Activated CD8-positive, alpha-beta T cell treated with anti-CD3 and anti-CD28 coated beads for 36 hours (primary cell): ENCODE measurements at places on chromosomes 1 and 21. TPM values are rescaled to one million over a fixed set of nuclear protein-coding genes. Genes with fewer than 3 reads are reported as not detected.

DNA sequence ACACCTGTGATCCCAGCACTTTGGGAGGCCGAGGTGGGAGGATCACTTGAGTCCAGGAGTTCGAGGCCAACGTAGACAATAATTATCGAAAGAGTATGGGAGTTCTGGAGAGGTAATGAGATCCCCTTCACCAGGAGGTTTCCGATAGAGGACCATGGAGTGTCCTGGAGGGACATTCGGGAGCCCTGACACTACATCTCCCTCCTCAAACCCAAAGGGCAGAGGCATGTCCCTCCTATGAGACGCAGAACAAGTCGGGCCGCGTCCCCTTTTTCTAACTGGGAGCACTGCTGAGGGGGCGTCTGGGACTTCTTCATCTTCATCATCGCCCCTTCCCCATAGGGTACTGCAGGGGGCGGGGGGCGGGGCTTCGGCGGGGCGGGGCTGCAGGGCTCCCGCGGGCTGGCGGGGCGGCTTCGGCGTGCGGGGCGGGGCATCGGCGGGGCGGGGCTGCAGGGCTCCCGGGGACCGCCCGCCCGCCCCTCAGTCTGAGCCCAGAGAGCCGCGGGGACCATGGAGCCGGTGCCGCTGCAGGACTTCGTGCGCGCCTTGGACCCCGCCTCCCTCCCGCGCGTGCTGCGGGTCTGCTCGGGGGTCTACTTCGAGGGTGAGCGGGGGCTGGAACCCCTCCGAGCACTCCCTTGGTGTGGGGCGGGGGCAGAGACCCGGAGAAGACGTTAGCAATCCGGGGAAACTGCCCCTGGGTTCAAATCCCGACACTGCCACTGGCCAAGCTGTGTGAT, at the start of gene THEMIS2:
Gene THEMIS2, plus strand, starts transcription at position 486 of the 743 bp plus-strand sequence. Its CDS starts 28 bp downstream, at position 514.
- DNase-seq: peak; percentile 81

The RPTN gene
- total RNA-seq: not detected

The IQGAP3 gene
- 14.9 TPM for total RNA-seq

GRCh38 chr1:177978530-177978929, 8.7 kb upstream of the SEC16B start:
- DNase-seq: no peak

DNA sequence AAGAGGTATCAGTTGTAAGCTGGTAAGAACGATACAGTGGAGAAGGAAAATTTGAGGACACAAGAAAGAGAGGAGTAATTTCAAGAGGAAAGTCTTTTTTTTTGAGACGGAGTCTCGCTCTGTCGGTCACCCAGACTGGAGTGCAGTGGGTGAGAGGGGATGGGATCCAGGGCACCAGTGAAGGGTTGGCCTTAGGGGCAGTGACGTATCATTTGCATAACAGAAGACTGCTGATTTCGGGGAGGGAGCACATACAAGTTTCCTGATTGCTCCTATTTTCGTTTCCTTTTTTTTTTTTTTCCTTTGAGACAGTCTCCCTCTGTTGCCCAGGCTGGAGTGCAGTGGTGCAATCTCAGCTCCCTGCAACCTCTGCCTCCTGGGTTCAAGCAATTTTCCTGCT, 4.2 kb downstream of the S100A13 start:
- DNase-seq: no peak

GRCh38 chr1:108595507-108595906, 35.6 kb downstream of the EEIG2 start:
- DNase-seq: no peak

DNA sequence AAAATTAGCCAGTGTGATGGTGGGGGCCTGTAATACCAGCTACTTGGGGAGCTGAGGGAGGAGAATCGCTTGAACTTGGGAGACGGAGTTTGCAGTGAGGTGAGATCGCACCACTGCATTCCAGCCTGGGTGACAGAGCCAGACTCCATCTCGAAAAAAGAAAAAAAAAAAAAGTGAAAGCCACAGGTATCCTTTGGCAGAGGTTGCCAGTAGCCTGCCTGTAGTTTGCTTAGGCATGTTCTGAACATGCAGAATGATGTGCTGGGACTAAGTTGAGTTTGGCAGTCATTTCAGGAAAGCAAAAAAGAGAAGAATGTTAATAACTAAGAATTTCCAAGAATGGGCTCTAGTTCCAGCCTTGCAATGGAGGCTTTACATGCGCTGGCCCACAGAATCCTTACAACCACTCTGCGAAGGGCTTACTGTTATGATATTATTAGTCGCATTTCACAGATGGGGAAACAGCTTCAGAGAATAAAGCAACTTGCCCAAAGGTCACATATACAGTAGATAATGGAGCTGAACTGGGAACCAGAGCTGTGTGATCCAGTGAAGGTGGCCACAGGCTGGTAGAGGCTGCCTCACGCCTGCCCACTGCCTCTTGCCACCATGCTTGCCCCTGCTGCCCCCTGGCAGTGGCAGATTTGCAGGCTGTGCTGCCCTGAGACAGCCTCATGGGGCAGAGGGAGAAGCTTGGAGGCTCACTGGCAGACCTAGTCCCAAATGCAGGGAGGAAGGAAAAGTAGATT, 66.5 kb upstream of the LYST start:
- no peak for DNase-seq

- no peak for DNase-seq
These were observed 10.0 kb downstream of the GBP5 start for GRCh38 chr1:89262643-89263042.

- DNase-seq: no peak
These were observed 54.4 kb downstream of the NID1 start for GRCh38 chr1:236010443-236010842.

The TTC22 gene
- total RNA-seq: 3.5 TPM

DNA sequence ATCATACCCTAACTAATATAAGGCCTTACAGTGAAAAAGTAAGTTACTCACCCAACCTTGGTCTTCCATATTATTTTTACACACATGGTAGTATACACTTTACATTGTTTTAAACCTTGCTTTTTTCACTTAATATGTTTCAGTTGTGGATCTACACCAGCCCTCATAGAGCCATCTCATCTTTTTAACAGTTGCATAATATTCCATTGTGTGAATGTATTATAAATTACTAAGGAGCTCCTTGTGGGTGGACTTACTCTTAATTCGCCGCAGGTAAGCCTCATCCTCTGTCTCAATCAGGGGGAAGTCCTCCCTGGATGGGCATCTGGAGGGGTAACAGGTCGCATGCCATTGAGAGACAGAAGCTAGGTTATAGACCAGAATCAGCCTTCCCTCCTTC, 13.2 kb downstream of the RXFP4 start:
- DNase-seq: no peak

The PTPRC gene
- total RNA-seq: 499 TPM

DNA sequence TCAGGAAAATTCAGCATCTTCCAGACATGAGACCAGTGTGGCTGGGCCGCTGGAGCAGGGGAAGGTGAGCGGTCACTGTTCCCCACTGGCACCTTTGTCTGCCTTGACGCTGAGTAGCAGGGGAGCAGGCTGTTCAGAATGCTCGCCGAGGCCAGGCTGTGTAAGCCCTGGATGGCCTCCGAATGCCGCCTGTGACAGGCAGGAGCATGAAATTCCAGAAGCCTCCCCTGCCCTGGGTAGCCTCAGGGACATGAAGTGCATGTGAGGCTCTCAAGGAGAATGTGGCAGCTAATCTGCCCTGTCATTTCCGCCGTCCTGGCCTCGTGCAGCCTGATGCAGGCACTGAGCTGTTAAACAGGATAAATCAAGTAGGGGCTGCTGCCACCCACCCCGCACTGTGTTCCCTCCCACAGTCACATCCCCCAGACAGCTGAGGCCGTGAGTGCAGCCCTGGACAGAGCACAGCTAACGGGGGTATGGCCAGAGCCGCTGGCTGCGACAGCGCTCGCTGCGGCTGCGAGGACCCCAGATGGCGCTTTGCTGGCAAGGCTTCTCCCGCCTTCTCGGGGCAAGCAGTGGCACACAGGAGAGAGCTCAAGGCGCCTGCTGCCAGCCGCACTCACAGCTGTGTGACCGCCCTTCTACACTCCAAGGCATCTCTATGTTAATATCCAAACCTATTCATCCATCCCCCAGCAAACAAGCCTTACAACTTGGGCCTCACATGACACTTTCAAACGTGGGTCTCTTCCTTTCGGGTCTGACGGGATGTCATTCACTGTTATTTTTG, 105.0 kb upstream of the COL6A1 start:
- no peak for DNase-seq

DNA sequence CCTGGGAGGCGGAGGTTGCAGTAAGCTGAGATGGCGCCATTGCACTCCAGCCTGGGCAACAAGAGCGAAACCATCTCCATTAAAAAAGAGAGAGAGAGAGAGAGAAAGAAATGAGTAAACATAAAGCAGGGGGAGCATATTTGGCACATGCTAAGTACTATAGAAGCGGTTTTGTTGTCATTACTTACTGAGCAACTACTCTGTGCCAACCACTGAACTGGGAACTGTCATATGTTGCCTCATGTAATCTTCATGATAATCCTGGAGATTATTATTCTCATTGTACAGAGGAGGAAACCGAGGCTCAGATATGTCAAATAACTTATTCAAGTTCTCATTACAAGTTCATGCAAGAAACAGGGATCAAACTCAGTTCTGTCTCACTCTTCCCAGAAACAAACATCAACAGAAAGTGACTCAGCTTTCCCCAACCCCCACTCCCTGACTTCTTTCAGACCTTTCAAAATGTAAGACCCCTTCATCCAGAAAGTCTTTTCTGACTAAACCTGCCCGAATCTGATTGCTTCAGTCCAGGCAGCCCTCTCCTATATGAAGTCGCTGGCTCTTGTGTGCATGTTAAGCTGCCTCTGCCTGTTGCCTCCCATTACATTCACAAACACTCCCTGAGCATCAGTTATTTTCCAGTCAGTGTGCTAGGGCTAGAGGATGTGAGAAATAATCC, 23.5 kb downstream of the LAMB3 start:
- no peak for DNase-seq
